ENCODE measurements at places on chromosomes 13 and 19.

DNA sequence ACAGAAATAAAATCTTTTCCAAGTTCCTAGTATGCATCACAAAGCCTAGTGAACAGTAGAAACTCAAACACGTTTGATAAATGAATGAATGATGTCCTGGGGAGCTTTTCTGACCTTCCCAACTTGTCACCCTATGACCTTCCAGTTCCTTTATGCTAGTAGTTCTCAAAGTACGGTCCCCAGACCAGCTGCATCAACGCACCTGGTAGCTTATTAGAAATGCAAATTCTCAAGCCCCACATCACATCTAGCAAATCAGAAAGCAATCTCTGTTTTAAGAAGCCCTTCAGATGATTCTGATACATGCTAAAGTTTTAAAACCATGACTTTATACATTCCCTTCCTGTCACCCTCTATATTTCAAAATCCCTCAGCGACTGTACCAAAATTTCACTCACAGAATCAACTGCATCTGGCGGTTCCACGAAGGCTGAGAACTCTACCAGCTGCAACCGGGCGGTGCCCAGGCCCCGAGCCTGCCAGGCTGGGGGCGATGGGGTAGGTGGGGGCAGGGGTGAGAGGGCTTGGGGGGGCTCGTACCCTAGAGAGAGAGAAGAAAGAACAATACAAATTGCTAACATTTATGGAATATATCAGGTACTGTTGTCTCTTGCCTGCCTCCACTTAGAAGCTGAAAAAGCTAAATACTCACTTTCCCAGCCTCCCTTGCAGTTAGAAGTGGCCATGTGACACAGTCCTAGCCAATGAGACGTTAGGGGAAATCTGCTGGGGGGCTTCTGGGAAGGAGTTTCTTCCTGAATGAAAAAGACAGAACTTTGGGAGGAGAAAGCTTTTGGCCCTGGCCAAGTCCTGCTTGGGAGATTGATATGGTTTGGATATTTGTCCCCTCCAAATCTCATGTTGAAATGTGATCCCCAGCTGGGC, 13.3 kb downstream of the CD37 start:
- no peak for DNase-seq

DNA sequence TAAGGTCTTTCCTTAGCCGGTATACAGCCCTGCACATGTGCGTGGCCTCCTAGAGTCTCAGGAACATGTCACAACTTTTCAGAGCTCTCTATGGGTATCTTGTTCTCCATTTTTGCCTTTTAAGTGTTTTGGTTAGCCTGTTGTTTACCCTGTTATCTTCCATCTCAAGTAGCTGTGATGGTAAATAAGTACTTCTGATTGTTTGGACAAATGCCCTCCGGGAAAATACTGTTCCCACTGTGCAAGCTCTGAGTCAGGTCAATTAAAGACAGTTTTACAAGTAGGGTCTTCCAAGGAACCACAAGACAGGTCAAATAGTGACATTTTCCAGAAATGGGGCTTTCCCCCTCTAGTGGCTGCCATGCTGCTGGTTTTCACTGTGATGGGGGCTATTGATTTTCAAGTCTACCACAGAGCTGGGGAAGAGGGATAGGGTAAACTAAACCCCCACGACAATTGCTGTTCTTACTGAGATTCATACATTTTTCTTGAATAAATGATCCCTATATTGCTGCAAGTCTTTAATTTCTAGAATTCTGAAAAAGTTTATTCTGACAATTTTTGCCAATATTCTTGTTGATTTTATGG, 109.5 kb downstream of the TM9SF2 start:
- DNase-seq = no peak

GRCh38 chr13:63636316-63636993, 2220.8 kb upstream of the PCDH20 start:
- no peak for DNase-seq

DNA sequence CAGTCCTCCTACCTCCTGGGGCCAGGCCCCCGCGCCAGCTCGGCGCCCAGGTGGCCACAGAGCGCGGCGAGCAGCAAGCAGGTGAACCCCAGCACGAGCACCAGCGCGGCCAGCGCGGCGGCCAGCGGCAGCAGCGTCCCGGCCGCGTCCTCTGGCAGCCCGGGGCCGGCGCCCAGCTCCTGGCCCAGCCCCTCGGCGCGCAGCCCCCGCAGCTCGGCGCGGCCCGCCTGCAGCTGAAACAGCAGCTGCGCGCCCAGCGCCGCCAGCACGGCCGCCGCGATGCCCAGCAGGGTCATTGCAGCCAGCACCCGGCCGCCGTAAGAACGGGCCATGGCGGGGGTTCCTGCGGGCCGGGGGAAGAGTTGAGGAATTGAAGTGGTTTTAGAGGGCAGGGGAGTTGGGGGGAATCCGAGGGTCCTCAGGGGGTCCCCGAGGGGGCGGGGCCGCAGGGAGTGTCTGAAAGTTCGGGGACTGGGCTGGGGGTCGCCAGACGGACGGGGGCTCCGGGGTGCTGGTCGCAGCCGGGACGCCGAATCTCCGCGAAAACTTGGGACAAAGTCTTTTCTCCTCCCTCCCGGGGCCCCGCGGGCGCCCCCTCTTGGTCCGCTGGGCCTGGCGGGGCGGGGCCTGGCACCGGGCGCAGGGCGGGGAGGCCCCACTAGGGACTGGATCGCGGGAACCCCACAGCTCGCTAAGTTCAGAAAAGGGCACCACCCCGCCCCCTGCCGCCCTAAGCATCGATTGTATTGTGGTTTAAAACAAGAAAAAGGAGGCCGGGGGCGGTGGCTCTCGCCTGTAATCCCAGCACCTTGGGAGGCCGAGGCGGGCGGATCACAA, at the start of gene TMEM221:
TMEM221 (minus strand) TSS at position 538 of the 837 bp plus-strand sequence; CDS start at position 332, 206 bp downstream.
- no peak for DNase-seq

Measured in fibroblast of the aortic adventitia (primary cell).